Brain pericyte (primary cell): ENCODE measurements at places on chromosomes 7 and 10.

DNA sequence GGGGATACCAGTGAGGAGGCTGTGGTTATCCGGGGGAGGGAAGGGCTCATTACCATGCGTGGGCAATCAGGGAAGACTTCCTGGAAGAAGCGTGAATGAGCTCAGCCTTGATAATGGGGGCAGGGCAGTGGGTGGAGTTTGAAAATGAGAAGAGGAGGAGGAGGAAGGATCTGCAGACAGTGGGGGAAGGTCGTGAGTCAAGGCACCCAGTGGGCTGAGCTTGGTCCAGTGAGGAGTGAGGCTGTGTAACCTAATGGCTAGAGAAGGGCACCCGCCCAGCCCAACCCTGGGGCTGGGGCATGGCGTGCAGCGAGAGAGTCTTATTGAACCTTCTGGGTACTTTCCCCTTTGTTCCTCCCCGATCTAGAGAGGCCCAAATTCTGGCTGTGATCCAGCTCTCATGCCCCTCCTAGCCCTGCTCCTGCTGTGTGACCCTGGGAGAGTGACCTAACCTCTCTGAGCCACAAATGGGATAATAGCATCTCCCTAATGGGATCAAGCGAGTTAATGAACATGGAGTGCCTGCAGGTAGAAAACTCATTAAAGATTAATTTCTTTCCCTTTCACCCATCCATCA is 31.5 kb downstream of the CLIP2 start:
- DNase-seq = no peak

DNA sequence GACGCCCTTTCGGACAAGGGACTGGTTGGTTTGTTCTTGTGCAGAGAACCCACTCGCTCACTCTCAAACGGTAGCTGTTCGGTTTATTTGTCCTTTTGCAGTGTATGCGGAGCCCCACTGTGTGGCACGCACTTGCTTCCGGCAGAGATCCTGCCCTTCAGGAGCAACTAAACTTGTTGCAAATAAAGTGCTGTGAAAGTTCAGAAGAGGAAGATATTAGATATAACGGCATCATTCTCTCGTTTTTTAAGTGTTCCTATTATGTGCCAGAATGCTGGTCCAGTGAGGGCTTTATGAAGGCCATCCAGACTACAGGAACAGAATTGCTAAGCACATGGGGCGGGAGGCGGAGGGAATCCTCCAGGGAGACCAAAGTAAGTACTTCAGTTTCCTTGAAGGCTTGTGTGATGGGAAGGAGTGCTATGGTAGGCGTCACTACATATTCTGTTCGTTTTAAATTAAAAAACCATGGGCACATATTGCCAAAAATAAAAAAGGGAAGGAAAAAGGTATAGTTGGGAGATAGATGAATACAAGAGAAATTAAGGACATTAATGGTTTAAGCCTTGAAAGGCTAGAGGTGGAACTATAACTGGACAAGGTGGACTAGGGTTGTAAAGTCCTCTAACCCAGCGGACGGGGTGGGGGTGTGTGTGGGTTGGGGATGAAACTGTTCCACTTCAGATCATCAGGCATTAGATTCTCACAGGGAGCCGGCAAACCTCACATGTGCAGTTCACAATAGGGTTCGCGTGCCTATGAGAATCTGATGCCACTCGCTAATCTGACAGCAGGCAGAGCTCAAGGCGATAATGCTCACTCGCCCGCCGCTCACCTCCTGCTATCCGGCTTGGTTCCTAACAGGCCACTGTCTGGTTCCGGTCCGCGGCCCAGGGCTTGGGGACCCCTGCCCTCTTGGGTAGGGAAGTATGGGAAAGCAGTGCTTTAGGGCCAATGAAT is 704 bp upstream of the ERLIN1 start:
- DNase-seq = no peak

GRCh38 chr10:61981460-61981859 is 80.0 kb downstream of the ARID5B start:
- no peak for DNase-seq

DNA sequence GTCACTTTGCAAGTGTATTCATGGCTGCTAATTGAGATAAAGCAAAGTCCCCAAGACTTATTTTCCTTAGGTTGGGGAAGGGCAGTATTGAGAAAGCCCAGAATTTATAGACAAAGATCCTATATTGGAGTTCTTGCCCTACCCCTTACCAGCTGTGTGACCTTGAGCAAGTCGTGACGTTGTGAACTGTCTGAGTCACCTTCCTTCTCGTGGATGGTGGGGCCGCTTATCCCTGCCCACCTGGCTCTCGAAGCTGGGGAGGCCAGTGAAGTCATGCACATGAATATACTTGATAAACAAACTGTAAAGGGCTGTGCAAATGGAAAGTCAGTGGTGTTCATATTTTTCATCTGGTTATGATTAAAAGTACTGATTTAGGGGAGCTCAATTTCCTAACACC is 127.4 kb downstream of the TACC2 start:
- DNase-seq = no peak

DNA sequence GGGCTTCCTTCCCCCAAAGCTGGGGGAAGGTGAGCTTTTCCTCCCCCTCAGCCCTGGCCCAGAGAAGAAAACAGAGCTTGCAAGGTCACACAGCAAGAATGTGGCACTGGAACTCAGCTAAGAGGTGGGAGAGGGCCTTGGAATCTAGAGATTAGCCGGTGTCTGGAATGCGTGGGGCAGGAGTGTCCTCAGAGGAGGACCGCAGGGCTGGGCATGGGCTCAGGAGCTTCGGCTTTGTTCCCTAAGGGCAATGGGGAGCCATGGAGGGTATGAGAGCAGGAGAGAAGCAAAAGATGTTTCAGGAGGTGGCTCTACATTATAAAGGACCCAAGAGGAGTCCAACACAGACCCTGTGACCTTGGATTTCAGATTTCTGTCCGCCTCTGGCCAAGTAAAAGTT is 127.2 kb upstream of the TNRC18 start:
- DNase-seq = no peak

GRCh38 chr7:74018246-74018895 is 9.6 kb upstream of the ELN start:
- no peak for DNase-seq

DNA sequence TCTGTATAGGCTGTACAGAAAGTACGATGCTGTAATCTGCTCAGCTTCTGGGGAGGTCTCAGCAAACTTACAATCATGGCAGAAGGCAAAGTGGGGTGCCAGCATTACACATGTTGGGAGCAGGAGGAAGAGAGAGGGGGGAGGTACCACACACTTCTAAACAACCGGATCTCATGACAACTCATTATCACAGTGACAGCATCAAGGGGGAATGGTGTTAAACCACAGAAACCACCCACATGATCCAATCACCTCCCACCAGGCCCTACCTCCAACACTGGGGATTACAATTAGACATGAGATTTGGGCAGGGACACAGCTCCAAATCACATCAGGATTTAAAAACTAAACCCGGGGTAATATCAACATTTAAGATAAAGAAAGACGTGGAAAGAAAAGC is 468.8 kb upstream of the AUTS2 start:
- DNase-seq = no peak

DNA sequence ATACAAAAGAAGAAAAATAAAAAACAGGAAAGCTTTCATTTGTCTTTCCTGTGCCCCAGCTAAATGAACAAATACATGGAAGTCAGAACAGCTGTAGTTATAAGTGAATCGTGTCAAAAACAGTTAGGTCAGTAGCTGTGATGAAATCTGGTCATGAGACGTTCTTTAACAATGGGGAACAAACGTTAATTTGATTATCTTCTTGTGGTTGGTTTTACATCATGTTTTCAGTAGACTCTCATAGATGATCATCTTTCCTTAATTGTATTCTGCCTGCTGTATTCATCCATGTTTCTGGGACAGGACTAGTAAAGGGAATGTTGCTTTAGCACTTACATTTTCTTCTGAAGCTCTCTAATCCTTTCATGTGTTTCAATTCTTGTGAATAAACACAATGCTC is 97.0 kb downstream of the PCLO start:
- DNase-seq = no peak

GRCh38 chr10:113041841-113042750 is 92.0 kb downstream of the TCF7L2 start:
- no peak for DNase-seq

GRCh38 chr10:104026762-104027161 is 58.9 kb downstream of the COL17A1 start:
- no peak for DNase-seq

GRCh38 chr10:22333167-22333974 is 11.9 kb upstream of the SPAG6 start:
- DNase-seq = no peak

- no peak for DNase-seq
These were observed 8.7 kb upstream of the OGA start for GRCh38 chr10:101826852-101827434.

- no peak for DNase-seq
These were observed 89.4 kb downstream of the TBXAS1 start for GRCh38 chr7:139918480-139918879.

- no peak for DNase-seq
These were observed 4.9 kb downstream of the ZDHHC16 start for GRCh38 chr10:97450828-97451227.

GRCh38 chr7:47583739-47584535 is 2.0 kb upstream of the TNS3 start:
- DNase-seq = no peak

GRCh38 chr7:121562259-121562658 is 166.2 kb upstream of the FAM3C start:
- no peak for DNase-seq

DNA sequence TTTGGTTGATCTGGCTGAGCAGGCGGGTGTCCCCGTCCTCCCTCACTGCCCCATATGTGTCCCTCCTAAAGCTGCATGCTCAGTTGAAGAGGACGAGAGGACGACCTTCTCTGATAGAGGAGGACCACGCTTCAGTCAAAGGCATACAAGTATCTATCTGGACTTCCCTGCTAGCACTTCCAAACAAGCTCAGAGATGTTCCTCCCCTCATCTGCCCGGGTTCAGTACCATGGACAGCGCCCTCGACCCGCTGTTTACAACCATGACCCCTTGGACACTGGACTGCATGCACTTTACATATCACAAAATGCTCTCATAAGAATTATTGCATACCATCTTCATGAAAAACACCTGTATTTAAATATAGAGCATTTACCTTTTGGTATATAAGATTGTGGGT is 26.9 kb upstream of the TRIM56 start:
- DNase-seq = peak; percentile 30

GRCh38 chr7:96982586-96982985 is 22.8 kb upstream of the DLX6 start:
- no peak for DNase-seq

DNA sequence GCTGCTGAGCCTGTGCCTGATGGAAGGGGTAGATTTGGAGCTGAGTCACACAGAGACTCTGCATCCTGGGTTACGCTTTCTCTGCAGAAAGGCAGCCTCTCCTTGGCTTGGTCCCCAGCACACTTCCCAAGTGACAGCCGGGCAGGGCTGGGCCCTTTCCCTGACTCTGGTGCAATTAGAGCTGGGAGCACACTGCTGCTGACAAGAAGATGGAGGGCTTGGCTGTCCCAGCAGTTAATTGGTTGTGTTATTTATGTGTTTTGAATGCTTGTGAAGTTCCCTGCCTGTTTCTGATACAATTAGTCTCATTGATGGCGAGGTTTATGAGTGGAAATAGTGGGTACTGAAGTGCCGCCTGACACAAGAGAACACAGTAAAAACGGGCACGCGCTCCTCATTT is 123.6 kb downstream of the TCERG1L start:
- no peak for DNase-seq

DNA sequence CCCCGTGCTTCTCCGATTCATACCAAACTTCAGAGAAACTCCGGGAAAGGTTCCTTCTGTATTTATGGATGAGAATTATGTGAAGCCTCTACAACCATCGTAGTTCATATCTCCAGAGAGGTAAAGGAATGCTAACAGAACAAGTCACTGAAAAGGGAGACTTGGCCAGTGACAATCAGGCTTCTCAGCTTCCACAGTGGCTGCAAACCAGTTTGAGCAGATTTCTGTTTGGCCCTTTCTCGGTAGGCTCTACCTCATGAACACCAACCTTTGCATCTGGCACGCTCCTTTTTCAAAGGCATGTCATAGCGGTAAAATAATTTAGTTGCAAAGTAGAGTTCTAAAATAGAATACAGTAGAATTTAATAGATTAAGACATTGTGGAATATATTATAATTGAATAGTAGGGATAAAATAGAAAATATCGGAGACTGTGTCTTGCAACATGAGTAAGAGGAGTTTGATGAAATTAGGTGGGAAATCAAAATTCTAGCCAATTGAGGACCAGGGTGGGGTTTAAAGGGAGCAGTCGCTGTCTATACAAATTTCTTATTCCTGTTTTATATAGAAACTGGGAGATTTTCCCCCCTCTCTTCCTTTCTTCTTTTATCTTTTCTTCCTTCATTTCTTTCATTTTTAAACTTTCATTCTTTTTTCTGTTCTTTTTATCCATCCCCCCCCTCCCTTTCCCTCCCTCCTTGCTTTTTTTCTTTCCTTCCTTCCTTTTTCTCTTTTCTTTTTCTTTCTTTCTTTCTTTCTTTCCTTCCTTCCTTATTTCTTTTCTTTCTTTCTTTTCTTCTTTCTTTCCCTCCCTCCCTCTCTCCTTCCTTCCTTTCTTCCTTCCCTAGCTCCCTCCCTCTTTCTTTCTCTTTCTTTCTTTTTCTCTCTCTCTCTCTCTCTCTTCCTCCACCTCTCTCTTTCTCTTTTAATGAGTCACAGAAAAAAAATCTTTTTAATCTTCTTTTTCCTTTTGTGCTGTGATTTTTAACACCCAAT is 161.5 kb upstream of the KLF6 start:
- no peak for DNase-seq

- peak; percentile 100 for DNase-seq
These were observed 19.8 kb downstream of the DNAJB12 start for GRCh38 chr10:72334825-72335393.
